ENCODE measurements at places on chromosomes 7 and 10. TPM values are rescaled to one million over a fixed set of nuclear protein-coding genes. Genes with fewer than 3 reads are reported as not detected.

GRCh38 chr10:95866467-95866842 is 41.3 kb upstream of the CC2D2B start:
- DNase-seq = no peak
- no peak overlapping the region for H3K27ac ChIP-seq
- no peaks in the 10 kb centered on the region for H3K27me3 ChIP-seq

DNA sequence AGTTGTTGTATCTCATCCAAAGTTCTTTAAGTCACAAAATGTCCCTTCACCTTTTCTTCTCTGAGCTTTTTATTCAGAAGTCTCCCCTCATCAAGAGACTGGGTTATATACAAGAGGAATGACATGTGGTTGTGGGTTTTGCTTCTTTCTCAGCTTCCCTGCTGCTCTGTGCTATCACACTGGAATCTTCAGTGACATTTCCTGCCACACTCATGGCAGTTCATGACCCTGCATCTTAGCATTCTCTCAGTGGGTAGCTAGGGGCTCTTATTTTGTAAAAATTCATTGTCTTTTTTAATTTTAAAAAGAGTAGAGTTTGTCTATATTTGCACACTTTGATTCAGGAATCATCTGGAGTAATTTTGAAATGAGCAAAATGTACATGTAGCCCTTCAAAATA is 236.9 kb upstream of the TMEM229A start:
- no peaks in the 10 kb centered on the region for H3K27me3 ChIP-seq
- no peak for DNase-seq
- H3K27ac ChIP-seq = no peak overlapping the region
- H3K4me1 ChIP-seq = no peaks in the 10 kb centered on the region
- H3K36me3 ChIP-seq = no peaks in the 10 kb centered on the region

- H3K27ac ChIP-seq = no peak overlapping the region
- no peaks in the 10 kb centered on the region for H3K4me1 ChIP-seq
- H3K4me3 ChIP-seq = no peak overlapping the region
Observed at GRCh38 chr7:69781412-69781846, 183.2 kb downstream of the AUTS2 start.

DNA sequence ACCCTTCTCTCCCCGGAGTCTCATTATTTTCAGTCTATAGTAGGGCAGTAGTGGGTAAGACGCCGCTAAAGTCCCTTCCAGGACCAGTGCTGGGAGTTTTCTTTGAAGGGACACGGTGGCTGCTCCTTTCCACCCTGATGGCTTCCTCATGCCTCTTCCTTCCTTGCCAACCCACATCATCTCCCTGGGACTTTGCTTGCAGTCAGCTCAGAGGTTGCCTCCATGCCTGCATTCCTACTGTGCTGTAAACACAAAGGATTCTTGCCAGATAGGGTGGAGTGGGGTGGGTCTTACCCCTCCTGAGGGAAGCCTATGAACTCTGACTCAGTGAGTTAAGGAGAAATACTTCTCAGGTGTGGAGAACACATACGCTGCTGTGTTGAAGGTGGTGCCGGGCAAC is 59.9 kb upstream of the IGFBP3 start:
- H3K36me3 ChIP-seq = no peaks in the 10 kb centered on the region
- H3K27ac ChIP-seq = no peak overlapping the region
- H3K4me3 ChIP-seq = no peak overlapping the region
- peaks cover 5% of the 10 kb centered on the region for H3K4me1 ChIP-seq
- no peaks in the 10 kb centered on the region for H3K27me3 ChIP-seq
- no peak for DNase-seq

DNA sequence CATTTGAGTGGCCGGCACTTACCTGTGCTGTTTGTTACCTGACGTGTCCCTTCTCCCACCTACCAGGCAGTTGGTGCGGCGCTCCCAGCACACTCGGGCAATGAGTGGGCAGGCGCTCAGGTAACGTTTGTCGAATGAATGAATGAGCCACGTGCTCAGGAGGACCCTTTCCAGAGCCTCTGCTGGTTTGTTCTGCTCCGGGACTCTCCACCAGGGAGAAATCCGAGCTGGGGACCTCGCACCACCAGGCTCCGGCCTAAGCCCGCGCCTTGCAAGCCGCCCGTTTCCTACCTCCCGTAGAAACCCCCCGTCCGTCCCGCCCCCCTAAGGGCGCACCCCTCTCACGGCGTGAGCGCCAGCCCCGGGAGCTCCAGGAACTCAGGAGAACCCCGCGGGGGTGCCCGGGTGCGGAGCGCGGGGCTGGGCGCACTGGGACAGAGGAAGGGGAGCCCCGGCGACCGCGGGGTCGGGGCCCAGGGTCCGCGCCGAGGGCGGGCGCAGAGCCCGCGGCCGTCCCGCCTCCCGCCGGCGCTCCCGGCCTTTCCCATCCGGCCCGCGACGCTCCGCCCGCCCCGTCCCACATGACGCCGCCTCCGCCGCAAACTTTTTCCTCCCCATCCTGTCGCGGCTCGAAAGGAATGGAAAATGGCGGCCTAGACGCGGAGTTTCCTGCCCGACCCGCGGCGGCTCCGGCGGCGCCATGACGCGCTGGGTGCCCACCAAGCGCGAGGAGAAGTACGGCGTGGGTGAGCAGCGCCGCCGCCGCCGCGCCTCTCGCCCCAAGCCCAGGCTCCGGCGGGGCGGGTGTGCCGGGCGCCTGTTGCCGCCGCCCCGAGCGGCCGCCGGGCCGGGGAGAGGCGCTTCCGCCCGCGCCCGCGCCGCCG is at the start of gene DOCK1:
DOCK1 (plus strand) TSS at position 611 of the 884 bp plus-strand sequence; CDS start at position 701, 90 bp downstream.
- peak within 1 kb of the TSS; percentile 68 for H3K4me3 ChIP-seq
- peaks cover 1% of the 10 kb centered on the region for H3K36me3 ChIP-seq
- DNase-seq = peak; percentile 33

DNA sequence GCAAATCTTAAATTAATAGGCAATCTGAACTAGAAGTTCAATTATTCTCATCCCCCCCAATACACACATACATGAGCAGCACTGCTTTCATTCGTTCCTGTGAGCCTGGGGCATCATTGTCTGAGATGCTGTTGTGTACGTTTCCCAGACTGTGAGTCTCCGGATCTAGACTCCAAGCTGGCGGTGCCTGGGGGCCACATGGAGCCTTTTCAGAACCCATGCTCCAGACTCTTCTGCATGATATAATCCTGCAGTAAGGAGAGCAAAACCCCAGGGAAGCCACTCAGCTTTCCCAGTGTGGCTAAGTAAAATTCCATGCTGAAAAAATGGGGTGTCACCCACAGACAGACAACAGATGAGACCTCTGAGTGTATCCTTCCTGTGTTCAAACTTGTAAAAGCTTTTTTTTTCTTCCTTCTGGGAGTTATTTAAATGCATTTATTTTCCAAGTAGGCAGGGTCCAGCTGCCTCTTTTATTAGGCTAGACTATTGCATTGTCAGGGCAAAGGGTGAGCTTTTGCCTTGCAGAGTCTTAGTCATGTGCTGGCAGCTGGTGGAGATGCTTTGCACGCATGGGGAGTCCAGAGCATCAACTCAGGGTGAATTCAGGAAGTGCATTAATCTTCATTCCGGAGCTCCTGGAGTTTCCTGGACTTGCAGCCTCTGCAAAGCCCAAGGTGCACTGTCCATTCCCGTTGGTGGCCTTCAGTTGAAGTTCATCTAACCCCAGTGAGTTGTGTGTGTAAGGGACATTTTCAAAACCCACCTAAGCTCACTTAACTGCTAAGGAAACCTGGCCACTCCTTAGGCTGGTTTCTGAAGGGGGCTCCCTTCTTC is 185.7 kb upstream of the ADO start:
- H3K27me3 ChIP-seq = no peaks in the 10 kb centered on the region
- no peak for DNase-seq
- peaks cover 15% of the 10 kb centered on the region for H3K4me1 ChIP-seq
- no peak overlapping the region for H3K27ac ChIP-seq
- H3K36me3 ChIP-seq = no peaks in the 10 kb centered on the region
- H3K4me3 ChIP-seq = no peak overlapping the region

Gene SPDYE2B
- total RNA-seq = not detected

Gene ACSM6
- total RNA-seq = not detected

Gene ARMC3
- not detected for total RNA-seq

Gene UCN3
- total RNA-seq = not detected

Gene OR2A1
- not detected for total RNA-seq
